Muscle of leg (tissue), 16 donors: ENCODE measurements at places on chromosomes 16 and 17. TPM values are rescaled to one million over a fixed set of nuclear protein-coding genes. Genes with fewer than 3 reads are reported as not detected.
A peak's percentile ranks its signal among the peaks of the same experiment; 100 is the strongest.

TMEM219 gene
- 61.7 TPM for polyA plus RNA-seq

RHOT2 gene
- 66.4 TPM for polyA plus RNA-seq

TEKT5 gene
- not detected for polyA plus RNA-seq

CDIP1 gene
- 34.0 TPM for polyA plus RNA-seq

C17orf78 gene
- not detected for polyA plus RNA-seq

SLC25A10 gene
- 4.7 TPM for polyA plus RNA-seq

FBXL19 gene
- 12.6 TPM for polyA plus RNA-seq

DNA sequence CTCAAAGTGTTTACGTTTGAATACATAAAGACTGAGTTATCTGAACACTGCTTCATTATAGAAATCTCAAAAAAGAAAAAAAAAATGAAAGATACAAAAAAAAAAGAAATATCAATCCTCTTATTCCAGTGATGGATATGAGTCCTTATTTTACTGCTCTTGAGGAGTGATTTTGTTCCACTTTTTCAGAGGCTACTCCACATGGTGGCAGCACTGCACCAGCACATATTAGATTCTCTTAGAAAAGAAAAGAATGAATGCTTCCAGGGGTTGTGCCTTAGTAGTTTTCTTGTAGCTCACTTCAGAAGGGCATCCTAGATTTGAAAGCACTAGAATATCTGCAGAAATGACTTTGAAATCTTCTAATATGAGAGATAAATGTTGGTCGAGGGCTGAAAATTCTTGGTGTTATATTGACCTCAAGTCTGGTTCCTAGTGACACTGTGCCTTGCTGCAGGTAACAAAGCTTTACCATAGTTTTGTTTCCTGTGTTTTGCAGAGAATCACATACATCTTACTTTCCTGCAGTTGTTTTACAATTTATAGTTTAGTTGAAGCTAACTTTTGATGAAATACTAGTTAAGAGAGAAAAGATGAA is 25.9 kb downstream of the AP2B1 start:
- DNase-seq: peak; percentile 44

DNA sequence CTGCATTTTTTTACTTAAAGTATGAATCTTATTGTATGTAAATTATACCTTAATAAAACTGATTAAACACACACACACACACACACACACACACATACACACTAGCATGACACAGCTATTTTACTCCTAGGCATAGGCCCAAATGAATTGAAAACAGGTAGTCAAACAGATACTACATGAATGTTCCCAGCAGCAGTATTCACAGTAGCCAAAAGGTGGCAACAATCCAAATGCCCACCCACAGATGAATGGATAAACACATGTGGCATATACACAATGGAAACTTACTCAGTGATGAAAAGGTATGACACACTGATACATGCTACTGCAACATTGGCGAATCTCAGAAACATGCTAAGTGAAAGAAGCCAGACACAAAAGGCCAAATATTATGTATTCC is 223.5 kb downstream of the CYB561 start:
- peak; percentile 7 for DNase-seq

- no peak for DNase-seq
Observed at GRCh38 chr16:88538366-88539060, 31.7 kb upstream of the ZC3H18 start.

DNA sequence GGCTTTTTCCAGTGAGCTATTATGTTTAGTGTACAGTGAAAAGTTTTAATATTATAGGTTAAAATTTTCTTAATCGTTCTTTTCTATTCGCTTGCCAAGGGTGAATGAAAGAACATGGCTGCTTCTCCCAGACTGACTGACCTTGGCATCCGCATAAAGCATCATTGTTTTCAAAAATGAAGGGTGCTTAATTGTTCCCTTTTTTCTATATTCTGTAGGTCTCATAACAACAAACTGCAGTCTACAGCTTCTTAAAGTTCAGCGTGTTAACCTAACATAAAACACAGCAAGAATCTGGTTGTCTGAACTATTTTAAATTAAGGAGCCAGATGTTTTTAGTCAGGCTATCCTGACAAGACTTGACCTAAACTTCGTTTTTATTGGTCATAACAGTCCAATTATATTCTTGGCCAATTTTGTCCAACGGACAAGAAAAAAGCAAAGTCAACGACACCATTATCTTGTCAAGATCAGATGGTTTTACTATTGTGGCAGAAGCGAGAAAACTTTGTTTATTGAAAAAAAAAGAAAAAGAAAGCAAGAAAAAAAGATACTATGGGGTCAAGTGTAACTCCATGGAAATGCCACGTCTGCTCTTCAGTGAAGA is 14.1 kb downstream of the C17orf58 start:
- DNase-seq: no peak

GRCh38 chr16:85522308-85522841 is 90.7 kb upstream of the GSE1 start:
- DNase-seq: peak; percentile 54

DNA sequence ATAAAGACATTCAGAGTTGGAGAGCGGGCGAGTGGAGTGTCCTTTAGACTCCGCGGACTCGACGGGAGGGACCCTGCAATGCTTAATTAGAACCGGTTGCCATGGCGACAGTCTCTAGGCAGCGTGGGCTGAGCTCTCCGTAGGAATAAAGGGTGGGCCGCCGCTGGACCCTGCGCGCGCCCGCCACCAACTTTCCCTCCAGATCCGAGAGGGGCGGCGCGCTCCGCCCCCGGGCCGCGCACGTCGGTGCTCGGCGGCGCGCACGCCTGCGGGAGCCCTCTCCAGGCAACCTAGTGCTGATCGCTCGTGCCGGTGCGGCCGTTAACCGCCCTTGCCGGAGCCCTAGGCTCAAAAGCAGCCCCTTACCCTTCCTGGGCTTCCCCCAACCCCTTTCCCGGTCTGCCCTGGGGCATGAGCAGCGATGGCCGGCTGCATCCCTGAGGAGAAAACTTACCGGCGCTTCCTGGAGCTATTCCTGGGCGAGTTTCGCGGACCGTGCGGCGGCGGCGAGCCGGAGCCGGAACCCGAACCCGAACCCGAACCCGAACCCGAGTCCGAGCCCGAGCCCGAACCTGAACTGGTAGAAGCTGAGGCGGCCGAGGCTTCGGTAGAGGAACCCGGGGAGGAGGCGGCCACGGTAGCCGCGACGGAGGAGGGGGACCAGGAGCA is at the start of gene PPM1E:
Gene PPM1E, plus strand, starts transcription at position 278 of the 669 bp plus-strand sequence.
- peak; percentile 75 for DNase-seq

- no peak for DNase-seq
Observed at GRCh38 chr17:10547351-10547750, 2.1 kb downstream of the MYH2 start.

DNA sequence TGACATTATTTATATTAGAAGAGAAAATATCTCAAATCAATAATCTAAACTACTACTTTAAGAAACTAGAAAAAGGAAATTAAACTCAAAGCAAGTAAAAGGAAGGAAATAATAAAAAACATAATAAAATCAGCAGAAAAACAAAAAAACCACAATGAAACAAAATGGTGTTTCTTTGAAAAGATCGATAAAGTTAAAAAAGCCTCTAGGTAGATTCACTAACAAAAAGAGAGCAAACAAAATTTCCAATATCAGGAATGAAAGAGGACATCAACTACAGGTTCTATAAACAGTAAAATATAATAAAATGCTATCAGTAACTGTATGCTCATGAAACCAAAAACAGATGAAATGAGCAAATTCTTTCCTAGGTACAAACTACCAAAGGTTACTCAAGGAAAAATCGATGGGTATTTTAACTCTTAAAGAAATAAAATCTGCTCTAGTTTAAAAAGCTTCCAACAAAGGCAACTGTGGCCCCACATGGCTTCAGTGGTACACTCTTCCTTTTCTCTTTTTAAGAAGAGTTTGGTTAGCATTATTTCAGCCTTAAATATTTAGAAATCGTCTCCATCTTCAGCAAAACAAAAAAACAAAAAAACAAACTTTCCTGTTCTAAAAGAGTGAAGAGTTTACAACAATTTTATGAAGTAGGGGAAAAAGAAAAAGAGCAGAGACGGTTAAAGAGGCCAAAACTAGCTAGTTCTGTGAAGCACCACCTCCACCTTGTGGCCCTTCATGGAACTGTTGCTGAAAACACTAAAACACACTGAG is 102.2 kb downstream of the TRIM37 start:
- DNase-seq: peak; percentile 68

DNA sequence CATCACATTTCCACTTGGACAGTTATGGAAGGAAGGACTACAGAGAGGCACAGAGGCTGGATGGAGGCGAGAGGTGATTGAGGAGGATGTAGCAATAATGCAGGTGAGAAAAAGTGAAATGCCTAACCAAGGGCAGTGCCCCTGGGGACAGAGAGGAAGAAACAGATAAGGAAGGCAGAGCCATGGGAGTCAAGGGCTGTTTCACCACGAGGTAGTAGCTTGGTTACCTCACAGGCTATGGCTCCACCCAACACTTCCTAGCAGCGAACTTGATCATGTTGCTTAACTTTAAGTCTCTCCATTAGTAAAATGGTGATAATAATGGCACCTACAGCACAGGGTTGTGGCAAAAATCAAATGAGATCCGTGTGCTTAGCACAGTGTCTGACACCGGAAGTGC is 83.9 kb downstream of the YPEL2 start:
- DNase-seq: no peak

DNA sequence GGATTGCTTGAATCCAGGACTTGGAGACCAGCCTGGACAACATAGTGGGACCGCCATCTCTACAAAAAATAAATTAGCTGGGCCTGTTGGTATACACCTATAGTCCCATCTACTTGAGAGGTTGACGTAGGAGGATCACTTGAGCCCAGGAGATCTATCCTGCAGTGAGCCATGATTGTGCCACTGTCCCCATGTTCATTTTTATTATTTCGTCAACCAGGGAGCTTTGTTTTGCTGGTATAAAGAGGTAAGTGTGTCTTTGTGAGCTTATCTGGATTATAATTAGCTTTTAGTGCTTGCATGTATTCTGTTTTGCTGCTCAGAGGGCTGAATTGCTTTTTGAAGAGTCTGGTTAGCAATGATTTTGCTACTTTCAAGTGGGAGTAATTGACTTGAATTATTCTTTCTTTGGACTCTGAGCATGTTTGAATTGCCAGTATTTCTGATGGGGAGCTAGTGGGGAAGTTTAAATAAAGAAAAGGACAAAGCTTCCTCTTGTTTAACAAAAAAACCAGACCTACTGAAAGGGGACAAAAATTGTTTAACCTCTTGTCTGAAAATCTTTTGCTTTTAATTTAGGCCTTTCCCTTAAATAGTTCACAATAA is 31.6 kb upstream of the BCAS3 start:
- no peak for DNase-seq

DNA sequence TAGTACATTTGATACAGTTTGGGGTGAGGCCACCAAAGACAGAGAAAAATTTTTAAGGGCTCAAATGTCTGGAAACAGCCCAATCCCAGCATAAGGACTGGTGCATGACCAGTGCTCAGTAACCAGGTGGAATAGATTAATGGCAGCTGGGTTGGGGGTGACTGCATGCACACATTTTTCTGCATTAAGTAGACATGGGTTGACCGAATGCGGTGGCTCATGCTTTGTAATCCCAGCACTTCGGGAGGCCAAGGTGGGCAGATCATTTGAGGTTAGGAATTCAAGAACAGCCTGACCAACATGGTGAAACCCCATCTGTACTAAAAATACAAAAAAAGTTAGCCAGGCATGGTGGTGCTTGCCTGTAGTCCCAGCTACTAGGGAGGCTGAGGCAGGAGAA is 121.1 kb upstream of the HSBP1 start:
- no peak for DNase-seq

DNA sequence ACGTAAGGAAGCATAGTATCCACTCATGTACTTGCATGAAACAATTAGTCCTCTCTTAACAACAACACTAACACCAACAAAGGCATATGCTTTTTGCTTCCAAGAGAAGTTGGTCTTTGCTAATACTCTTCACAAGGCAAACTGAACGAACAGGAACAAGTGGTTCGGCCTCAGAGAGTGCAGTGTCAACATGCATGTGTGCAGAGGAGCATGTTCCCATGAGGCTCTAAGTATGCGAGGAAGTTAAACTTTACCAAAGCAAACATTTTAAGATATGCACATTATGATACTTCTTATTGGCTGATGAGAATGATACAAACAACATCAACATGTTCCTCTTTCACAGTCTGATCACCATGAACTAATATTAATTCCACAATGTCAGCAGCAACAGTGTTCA is 285.3 kb upstream of the IRX5 start:
- no peak for DNase-seq

GRCh38 chr17:30957741-30958140 is 13.1 kb upstream of the RNF135 start:
- DNase-seq: no peak

- DNase-seq: no peak
Observed at GRCh38 chr16:67571981-67572431, 9.7 kb downstream of the CTCF start.

DNA sequence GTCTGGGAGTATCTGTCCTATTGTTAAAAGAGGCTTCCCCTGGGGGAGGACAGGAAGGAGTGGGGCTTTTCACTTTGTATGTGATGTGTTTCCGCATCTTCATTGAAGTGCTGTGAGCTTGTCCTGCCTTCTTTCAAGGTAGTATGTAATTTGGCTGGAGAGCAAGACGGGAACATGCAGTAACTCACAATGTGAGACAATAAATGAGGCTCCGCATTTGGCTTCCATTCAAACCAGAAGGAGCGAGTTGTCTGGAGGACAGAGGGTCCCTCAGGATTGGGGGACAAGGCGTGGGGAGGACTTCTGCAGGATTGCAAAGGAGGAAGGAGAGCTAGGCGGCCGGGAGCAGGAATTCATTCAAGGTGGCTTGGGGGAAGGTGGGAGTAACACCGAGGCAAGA is 203.5 kb downstream of the RBFOX3 start:
- no peak for DNase-seq

- no peak for DNase-seq
Observed at GRCh38 chr17:48586355-48587258, 3.4 kb downstream of the HOXB3 start.

GRCh38 chr17:416293-417206 is 63.9 kb upstream of the RPH3AL start:
- no peak for DNase-seq

DNA sequence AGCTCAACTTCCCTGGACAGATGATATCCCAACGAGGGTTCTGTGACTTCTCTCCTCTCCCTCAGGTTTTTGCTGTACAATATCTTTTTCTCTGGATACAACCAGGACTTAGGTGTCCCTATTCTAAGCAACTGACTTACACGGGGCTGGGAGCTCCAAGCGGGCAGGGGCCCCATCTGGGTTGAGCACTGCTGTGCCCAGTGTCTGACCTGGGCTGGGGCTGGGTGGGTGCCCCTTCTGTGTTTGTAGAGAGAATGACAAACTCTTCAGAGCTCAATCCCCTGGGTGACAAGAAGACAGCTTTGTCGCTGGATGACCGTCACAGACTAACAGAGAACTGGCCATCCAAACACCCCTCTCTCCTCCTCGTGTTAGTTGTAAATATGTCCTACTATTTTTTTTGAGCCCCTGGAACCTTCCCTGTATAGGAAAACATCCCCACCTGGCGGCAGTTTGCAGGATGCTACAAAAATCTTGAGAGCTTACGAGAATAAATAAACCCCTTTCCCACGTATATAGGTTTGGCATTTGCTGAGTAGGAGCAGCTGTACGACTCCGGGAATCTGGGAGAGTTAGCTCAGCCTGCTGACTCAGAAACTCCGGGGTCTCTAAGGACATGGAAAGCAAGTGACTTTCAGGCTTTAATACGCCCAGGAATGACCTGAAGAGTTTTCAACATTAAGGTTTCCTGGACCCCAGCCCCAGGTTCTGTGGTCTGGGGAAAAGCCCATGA is 23.7 kb upstream of the RCVRN start:
- DNase-seq: peak; percentile 97

- no peak for DNase-seq
Observed at GRCh38 chr17:77597418-77598240, 360.9 kb upstream of the TNRC6C start.
